ENCODE measurements at places on chromosomes 7 and 10.

DNA sequence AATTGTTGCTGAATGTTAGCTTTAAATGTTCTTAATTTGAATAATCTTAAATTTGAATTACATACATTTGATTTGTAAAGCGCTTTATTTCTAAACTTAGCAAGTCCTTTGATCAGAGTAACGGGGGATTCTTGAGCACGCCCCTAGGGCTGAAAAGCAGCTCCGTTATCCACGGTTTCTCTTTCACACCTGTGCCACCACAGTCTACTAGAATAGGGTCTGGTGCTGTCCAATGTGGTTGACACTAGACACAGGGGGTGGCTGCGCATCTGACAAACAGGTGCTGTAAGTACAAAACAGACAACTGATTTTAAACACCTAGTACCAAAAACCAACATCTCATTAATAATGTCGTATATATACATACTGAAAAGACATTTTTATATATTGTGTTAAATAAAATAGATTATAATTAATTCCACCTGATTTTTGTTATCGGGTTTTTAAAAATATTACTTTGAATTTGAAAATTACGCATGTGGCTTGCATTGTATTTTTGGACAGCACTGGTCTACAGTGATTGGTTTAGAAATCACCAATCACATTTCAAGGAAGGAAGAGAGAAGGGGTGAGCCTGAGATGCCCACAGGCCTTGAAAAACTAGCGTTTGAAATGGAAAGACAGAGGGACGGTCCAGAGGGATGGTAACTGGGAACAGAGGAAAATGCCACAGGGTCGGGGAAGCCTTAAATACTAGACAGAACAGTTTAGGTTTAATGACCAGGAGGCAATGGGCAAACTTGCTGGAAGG is 7.3 kb downstream of the SEPHS1 start:
- no peak for DNase-seq

DNA sequence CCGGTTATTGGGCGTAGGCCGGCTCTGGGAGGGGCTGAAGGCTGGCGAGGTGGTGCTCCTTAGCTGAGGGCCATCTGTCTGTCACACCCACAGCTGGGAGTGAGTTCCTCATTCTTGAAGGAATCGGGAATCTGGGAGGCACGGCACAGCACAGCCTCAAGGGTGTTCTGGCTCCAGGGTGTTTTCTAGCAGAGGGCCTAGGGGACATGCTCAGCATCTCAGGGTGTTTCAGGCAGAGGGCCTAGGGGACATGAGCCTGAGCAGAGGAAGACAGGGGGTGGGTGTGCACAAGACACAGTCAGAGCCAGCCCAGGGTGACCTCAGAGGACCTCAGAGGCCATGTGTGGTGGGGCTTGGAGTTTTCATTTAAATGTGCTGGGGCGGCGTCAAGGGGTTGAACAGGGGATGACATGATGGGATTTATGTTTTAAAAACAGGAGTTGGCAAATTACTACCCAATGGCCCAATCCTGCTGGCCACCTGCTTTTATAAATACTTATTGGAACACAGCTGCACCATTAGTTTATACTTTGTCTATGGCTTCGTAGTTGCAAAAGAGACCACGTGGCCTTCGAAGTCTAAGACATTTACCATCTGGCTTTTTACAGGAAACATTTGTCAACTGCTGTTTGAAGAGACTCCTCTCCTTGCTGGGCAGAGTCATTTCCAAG is 121.6 kb downstream of the PRKAG2 start:
- DNase-seq = no peak

DNA sequence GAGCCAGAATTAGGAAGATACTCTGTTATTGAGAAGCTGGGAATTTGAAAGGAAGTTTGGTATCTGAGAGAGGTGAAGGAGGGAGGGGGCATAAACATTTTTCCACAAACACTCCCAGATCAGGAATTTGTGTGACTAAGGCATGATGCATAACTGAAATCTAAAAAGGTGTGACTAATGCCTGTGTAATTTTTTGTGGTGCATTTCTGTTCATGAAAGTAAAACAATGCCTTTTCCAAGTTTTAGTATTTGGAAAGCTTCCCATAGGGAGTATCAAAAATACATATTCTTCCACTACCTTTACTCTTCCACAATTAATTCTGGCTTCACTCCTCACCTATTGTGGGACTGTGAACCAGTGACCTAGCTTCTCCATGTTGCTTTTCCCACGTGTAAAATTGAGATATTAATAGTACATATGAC is 56.4 kb upstream of the CAV2 start:
- no peak for DNase-seq

- DNase-seq = no peak
Observed at GRCh38 chr10:64011912-64012714, 490.9 kb downstream of the REEP3 start.
